ENCODE measurements at places on chromosomes 6 and 20.

- DNase-seq = no peak
These were observed 407.7 kb upstream of the JARID2 start for GRCh38 chr6:14838133-14838583.

- no peak for DNase-seq
These were observed 17.5 kb downstream of the TMX4 start for GRCh38 chr20:8002056-8002455.

DNA sequence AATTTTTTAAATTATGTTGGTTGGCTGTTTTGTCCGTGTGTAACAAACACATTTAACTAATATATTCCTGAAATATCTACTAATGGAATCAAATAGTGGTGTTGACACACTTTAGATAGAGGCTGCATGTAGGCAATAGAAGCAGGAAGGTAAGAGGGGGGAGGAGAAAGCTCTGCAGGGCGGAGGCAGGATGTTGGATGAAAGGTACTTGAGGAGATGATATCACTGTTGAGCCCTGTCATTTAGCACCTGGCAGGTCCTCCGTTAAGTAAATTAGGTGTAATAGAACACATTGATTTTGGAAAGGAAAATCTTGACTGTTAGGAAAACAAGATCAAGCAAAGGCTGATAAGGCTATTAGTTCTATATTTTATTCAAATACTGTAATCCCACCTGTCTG is 618.7 kb downstream of the PKHD1 start:
- DNase-seq = no peak

GRCh38 chr20:45905505-45906079 is 6.4 kb downstream of the PLTP start:
- DNase-seq = no peak

- no peak for DNase-seq
These were observed 28.3 kb downstream of the RIN2 start for GRCh38 chr20:19786311-19786710.

DNA sequence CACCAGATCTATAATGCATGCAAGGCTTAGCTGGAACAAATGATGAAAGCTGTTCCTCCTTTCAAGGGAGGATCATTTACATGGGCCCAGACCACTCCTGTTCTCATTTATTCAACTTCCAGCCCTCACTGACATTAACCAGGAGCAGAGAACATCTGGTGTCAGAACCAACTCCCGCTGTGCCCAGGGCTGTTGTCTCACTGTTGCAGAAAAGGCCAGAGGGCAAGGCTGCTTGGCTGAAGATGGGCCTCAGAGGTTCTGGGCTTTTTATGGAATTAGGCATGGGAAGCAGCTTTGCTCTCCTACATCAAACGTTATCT is 164.2 kb downstream of the GMPR start:
- DNase-seq = no peak

DNA sequence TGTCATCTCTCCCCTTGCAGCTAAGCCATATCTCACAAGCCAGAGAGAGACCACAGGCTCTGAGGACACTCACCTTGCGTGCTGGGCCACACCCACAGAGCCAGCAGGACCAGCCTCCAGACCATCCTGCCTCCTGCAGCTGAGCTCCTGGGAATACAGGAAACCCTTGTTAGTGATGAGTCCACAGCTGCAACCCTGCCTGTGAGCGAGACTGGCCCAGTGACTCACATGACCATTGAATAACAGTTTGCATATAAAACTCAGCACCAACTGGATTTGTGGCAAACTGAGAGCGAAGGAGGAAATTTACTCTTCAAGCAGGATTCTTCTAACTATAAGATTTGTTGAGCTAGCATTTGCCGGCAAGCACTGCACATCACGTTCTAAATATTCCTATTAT is 3.0 kb downstream of the THBS2 start:
- DNase-seq = no peak

- DNase-seq = no peak
These were observed 73.6 kb downstream of the SPTLC3 start for GRCh38 chr20:13082378-13082777.

DNA sequence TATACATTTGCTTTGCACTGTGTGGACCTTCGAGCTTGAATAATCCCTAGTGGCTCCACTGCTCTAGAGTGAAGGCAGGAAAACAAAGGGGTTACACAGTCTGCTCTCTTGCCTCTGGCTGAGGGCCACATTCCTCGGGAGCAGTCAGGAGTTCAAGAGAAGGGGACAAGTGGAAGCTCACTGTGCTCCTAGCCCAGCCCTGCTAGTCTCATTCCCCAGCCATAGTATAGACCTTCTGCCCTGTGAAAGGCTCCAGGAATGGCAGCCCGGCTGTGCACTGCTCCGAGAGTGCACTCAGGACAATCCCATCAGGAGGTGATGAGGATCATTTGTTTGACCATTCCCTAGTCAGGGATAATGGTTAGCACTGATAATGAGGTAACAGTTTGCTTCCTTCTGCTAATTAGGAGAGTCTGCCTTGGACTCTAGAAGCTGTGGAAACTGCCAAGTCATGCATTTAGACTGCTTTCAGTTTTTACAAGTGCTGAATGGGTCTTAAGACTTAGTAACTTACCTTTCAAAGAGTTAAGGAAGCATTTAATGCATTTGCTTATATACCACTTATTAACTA is 8.5 kb downstream of the IYD start:
- DNase-seq = peak; percentile 8

DNA sequence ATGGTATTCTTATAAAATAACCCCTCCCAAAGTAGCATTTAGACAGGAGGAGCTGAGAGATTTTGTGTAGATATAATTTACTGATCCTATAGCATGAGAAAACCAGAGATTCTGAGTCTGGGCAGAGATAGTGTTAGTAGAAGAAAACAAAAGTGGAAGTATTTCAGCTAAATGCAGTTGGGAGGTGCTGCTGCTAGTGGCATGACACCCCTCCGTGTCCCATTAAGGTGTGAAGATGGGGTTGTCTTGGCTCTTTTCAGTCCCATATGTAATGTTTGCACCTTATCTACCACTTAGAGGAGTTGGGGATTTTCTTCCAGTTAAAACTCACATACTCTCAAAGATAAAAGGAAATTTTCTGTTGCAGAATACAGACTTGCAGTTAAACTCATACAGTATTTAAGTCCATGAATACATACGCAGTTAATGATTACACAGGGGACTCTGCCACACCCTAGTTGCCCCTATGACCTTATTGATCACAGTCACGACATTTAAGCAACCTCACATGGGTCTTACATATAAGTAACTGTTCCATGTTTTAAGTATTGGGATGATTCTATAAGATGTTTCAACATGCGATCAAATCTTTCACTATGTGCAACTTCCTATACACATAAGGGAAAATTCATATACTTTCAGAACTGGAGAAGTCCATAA is 11.5 kb downstream of the TAAR2 start:
- DNase-seq = no peak

DNA sequence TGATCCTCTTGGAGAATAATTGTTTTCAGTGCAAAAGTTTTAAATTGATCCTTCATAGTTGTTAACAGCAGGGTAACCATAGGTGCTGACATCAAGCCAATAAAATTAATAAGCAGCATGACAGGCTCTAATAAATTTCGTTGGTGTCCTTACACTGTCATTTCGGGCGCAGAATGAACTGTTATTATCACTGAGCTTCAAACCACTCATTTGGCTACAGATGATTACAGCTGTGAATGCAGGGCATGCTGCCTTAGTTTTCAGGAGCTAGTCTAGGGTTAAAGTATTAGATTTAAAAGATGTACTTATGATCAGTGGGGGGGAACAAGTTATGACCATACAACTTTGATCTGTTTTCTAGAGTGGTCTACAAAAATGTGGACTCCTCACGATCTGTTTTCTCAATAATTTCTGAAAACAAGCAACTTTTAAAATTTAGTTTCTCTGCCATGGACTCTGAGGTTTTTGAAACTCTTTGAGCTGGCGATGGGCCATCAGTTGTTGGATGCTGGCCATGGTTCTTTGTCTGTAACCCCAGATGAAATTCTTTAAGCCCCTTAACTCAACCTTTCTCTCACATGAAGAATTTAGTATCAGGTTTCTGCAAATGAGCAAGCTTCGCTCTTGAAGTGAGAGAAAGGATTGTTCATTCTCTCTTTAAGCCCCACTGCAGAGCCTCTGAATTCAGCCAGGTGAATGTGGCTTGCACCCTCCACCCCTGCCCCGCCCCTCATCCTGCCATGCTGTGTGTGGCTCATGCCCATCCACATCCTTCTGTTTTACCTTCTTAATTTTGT is 99.1 kb upstream of the MTHFD1L start:
- DNase-seq = no peak

GRCh38 chr6:16494793-16495192 is 256.4 kb downstream of the GMPR start:
- no peak for DNase-seq

- no peak for DNase-seq
These were observed 802.3 kb downstream of the MAFB start for GRCh38 chr20:39886650-39887190.
